ENCODE measurements at places on chromosomes 5 and 9.

- DNase-seq = no peak
These were observed 69.3 kb downstream of the MLLT3 start for GRCh38 chr9:20552874-20553557.

- DNase-seq = peak; percentile 3
These were observed 615.0 kb upstream of the CHD1 start for GRCh38 chr5:99543841-99544240.

DNA sequence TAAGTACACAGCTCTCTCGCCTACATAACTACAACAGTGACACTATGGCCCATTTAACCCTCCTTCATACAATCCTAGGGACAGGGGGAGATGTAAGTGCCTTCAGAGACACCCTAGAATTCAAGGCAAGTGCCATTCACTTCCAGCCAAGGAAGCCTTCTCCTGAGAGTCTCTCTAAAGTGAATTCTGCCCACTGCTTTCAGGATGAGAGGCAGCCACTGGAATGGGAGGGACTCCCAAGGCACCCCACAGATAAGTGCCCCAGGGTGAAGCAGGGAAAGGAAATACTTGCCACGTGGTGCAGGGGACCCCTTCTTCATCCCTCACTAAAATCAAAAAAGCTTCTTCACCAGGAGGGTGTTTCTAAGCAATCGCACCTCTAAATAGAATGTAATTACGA, 283.7 kb downstream of the ZNF608 start:
- no peak for DNase-seq

DNA sequence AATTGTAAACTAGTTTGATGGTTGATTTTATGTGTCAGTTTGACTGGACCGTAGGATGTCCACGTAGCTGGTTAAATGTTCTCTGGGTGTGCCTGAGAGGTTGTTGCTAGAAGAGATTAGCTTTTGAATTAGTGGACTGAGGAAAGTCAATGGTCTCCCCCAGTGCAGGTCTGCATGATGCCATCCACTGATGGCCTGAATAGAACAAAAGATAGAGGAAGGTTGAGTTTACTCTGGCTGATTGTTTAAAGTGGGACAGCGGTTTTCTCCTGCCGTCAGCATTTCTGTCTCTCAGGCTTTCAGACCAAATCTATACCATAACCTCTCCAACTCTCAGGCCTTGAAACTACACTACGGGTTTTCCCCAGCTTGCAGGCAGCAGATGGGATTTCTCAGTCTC, 899.2 kb upstream of the WWC1 start:
- DNase-seq = no peak

- no peak for DNase-seq
These were observed 22.1 kb upstream of the LPCAT1 start for GRCh38 chr5:1545805-1546355.

GRCh38 chr9:125527471-125528002, 179.5 kb downstream of the MAPKAP1 start:
- DNase-seq = no peak

- no peak for DNase-seq
These were observed 17.2 kb upstream of the TCF7 start for GRCh38 chr5:134097211-134097749.

DNA sequence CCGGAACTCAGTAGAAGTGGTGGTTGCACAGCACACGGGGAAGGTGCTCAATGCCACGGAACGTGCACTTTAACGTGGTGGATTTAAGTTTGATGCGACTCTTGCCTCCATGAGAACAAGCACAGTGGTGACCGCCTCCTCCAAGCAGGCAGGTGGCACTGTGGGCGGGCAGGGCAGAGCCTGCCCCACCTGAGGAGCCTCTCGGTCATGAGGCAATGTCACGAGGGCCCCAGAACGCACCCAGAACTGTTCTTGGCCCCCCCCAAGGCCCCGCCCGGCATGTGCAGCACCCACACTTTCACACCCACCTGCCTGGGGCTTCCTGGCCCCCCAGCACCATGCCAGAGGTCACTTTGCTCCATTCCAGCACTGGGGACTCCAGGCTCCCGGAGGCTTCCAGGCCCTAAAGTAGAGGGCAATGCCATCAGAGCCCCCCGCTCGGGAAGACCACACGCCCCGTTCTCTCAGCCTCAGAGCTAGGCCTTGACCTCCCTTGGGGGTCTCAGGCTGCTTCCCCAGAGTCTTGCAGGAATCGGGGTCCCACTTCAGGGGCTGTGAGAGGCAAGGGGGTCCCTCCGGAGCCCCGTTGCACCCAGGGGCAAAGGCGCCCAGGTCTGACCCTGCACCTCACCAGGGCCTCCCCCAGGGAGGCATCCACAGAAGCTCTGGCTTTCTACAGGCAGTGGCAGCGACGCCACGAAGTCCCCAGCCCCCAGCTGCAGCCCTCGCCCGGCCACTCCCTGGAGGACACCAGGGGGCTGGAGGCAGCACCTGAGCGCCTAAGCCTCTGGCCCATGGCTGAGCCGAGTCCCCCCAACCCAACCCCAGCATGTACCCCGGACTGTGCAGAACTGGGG, 14.0 kb downstream of the CCDC187 start:
- DNase-seq = no peak

GRCh38 chr9:127937056-127937387, 632 bp downstream of the DPM2 start:
- no peak for DNase-seq

- DNase-seq = peak; percentile 66
These were observed 295.7 kb upstream of the PTGER4 start for GRCh38 chr5:40383749-40384651.

DNA sequence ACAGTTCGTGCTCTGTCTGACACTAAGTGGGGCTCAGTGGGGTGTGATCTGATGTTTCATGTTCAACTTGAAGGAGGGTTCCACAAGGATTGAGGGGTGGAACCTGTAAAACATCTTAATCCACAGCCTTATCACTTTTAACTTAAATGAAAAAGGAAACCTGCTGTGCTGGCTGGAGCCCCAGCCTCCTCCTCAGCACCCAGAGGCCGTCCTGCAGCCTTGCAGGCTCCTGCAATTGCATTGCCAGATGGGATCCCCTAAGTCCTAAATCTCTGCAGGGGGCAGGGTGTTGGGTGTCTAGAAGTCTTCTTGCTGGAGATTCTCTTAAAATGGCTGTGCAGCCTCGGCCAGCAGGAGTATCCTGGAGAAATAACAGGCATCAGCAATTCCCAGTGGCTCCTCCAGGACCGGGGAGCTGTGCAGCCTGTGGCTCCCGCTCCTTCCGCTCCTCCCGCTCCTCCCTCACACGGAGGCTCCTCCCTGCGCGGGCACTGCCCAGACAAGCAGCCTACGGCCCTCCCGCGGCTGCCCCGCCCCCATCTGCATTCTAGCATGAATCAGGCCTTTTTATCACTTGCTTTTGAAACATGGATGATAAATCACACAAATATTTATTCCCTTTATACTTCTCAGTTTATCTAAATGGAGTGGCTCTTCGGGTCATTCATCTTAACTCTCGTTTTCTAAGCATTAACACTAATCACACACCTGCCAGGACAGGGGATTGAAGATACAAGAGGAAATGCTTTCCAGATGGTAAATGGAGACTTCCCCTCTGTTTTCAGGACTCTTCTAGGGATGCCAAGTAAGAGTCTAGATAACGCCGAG, 131.0 kb downstream of the ADAMTS16 start:
- DNase-seq = peak; percentile 90

DNA sequence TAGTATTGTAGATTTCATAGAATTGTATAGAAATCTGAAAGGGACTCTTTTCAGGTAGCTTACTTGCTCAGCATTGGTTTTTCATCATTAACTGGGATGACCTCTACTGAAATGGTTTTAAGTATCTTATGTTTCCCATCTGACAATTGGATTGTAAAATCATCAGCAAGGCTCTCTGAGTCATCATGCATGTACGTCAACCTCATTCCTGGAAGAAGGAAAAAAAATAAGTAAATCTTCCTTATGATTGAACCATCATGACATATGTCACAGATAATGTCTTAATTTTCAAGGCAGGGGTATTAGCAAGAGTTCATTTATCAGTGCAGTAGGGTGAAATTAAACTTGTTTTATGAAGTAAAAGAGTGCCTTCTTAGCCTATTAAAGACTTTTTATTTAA, 74.9 kb upstream of the CER1 start:
- DNase-seq = no peak

GRCh38 chr9:113955076-113955752, 79.1 kb downstream of the ZNF618 start:
- DNase-seq = no peak

DNA sequence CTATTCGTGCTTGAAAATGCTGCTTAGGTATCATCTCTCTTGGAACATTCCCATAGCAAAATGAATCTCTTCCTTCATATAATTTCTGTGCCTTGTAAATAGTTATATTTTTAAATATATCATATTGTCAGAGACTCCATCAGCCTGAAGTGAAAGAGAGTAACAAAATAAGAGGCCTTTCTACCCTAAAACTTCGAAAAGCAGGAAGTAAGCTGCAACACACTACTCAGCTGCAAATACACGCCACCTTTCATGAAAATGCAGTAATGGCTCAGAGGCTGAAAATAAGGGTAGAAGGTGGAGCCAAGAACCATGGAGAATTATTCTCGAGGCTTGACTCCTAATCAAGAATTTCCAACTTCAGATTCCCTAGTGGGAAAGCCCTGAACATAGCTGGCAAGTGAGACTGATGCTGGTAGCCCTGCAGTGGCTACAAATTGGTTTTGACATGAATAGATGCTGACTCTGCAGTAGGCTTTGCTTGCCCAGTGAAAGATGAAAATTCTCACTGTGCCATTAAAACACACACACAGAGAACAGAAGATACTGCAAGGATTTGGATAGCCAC, 30.2 kb upstream of the PTGER4 start:
- DNase-seq = no peak

- DNase-seq = peak; percentile 18
These were observed 37.0 kb upstream of the RANBP6 start for GRCh38 chr9:6052293-6052919.

DNA sequence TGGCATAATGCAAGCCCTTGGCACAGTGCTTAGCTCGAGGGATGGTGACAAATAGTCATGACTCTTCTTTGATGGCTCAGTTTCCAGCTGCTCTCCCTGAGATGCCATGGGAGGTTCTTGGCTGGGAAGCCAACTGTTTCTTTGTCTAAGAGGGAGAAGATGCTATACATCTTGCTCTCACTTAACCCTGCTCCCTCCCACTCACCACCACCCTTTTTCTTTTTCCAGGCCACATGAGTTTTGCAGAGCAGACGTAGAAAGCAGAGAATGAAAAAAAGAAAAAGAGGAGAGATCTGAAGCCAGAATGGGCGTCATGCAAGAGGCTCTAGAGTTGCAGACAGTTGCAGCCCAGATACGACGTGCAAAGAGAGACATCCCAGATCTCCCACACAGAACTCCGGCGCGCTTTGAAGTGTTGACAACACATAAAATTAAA, 160.5 kb downstream of the FGF18 start:
- DNase-seq = no peak

DNA sequence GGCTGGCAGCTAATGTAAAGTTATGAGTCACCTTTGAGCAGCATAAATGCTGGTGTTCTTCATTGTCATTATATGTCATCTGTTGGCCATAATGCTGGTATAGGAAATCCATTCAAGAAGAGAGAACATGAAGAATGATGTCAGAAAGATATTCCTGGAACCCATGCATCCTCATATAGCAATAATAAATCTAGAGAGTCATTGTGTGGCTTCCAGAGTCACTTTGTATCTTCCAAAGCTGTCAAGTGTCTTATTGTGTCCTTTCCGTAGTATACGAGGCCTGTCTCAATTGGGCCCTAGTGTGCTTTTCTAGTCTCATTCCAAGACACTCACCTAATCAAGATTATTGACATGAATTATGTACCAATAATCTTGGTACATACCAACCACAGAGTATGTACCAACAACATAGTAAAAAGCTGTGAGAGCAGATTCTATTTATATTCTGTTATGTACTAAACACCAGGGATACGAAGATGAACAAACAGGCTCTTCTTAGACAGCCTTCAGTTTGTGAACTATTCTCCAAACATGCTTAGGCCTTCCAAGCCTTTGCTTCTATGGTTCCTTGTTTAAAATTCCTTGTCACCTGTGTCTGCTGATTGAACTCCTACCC, 110.1 kb downstream of the ERCC6L2 start:
- DNase-seq = no peak

- DNase-seq = no peak
These were observed 2.7 kb downstream of the ZNF346 start for GRCh38 chr5:177025101-177025601.

GRCh38 chr9:9257999-9258498, 1354.8 kb downstream of the PTPRD start:
- no peak for DNase-seq

- no peak for DNase-seq
These were observed 96.1 kb downstream of the PAX5 start for GRCh38 chr9:36937951-36938350.

GRCh38 chr5:106127985-106128384, 1542.8 kb downstream of the EFNA5 start:
- no peak for DNase-seq

- DNase-seq = no peak
These were observed 122.9 kb downstream of the MACROH2A1 start for GRCh38 chr5:135276151-135276550.

GRCh38 chr5:50763351-50763750, 96.9 kb downstream of the PARP8 start:
- no peak for DNase-seq

DNA sequence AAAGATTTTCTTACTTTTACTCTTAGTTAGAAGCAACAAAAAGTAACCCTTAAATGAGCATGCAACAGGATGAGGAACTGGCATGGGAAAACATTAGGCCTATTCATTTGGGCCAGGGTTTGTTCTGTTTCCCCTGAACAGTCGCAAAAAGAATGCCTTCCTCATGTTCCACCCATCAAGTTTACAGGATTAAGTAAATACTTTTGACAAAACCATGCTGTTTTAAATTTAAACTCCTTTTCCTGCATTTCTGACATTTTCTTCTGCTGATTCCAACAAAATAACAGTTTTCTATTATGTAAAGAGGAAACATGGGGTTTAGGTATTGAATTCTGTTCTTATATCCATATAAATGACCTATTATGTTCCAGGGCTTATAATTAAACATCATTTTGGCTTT, 236.6 kb upstream of the ACTBL2 start:
- DNase-seq = no peak

GRCh38 chr9:80351612-80352011, 779.8 kb downstream of the TLE4 start:
- no peak for DNase-seq

DNA sequence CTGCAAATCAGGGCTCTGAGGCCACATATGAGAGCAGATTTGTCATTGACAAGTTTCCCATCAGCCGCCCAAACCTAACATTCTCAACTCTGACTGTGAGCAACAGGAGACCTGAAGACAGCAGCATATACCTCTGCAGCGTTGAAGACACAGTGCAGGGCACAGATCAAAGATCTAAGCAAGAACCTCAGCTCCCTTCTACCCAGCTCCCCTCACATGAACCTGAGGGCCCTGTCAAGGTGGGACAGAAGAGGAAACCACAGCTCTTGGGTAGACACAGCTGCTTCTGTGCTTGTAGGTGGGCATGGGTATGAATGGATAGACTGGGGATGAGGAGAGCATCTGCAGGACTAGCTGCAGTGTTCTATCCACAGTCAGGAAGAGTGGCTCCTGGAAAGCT, 8.7 kb upstream of the PRSS3 start:
- DNase-seq = no peak

- no peak for DNase-seq
These were observed 217.0 kb upstream of the NREP start for GRCh38 chr5:111973961-111974360.

GRCh38 chr5:9466697-9467096, 79.2 kb downstream of the SEMA5A start:
- DNase-seq = no peak

GRCh38 chr9:93963969-93964368, 8.8 kb upstream of the BARX1 start:
- DNase-seq = no peak

All from mesendoderm (in vitro differentiated cells).